ENCODE measurements at places on chromosomes 13 and 19.
A peak's percentile ranks its signal among the peaks of the same experiment; 100 is the strongest.

DNA sequence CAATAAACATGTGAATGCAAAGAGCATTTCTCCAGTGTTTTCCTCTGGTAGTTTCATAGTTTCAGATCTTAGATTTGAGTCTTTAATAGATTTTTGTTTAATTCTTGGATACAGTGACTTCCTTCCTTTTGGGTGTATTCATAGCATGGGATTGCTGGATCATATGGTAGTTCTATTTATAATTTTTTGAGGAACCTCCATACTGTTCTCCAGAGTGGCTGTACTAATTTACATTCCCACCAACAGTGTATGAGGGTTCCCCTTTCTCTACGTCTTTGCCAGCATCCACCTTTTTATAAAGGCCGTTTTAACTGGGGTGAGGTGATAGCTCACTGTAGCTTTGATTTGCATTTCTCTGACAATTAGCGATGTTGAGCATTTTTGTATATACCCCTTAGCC, 9.3 kb upstream of the CALM3 start:
- H3K27me3 ChIP-seq = no peaks in the 10 kb centered on the region
- H3K4me3 ChIP-seq = no peak overlapping the region
- no peaks in the 10 kb centered on the region for H3K36me3 ChIP-seq
- no peak overlapping the region for H3K27ac ChIP-seq
- no peak for DNase-seq

DNA sequence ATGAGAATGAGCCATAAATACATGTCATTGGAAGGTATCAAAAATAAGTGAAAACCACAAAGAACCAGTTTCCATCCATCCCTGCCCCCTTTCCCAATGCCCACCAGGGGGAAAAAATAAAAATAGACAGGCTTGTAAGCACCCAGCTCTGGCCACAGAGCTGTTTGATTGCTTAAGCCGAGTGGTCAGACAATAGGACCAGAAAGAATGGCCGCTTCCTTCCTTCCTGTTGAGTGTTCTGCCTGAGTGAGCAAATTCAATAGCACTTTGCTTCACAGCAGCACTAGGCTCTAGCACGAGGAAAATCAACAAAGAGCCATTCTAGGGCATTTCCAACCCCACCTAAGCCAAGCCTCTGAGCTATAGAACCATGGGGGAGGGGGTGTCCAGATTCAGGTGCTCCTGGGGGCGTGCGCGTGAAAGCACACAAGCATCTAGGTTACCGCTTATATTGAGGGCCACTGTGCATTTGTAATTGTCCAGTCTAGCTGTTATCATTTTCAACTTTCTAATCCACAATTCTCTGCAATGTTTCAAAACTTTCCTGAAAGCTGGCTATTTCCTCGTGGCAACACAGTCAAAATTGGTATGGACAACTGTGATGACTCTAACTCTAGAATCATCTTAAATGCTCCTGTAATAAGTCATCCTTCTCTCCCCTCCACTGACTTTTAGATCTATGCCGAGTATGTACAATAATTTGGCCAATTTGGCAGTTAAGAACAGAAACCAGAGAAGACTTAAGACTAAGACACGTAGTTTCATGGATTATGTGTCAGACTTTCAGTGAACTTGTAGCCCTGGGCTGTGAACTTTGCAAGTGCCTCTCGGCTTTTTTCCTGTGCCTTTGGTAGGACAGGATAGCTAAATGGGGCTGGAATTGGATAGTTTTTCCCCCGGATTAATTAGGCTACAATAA, 64.3 kb downstream of the SPRY2 start:
- H3K36me3 ChIP-seq = no peaks in the 10 kb centered on the region
- H3K4me3 ChIP-seq = no peak overlapping the region
- no peaks in the 10 kb centered on the region for H3K4me1 ChIP-seq

DNA sequence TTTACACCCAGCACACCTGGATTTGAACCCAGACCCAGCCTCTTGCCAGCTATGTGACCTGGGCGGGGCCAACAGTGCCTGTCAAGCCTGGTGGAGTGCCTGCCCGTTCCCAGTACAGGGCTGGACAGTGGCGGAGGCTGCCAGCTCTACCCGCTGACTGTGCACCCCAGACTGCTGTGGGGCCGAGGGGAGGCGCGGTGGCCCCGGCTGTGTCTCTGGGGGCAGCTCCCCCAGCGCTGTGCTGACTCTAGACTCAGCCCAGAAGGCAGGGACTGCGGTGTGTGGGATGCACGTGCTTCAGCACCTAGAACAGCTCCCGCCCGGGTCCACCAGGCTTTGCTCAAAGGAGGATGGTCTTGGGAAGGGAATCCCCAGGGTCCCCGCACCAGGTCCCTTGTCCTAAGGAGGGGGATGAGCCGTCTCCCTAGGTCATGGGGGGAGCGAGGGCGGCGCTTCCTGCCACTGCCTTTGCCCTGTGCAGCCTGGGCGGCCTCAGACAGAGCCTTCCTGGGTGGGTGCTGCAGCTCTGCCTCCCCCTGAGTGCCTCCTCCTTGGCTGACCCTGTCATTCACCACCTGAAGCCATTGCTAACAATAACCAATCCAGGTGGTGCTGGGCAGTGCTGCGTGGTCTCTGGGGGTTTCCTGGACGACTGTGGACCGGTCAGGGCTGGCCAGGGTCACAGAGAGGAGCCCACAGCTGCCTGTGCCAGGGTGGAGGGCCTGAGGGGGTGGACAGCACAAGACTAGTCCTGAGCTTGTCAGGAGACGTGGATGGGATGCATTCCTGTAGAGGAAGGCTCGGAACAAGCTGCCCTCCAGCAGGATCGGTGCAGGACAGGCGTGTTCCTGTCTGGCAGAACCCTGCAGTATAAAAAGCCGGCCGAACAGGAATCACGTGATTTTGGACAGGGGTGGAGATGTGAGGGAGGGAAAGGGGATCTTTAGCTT, 18.6 kb downstream of the TMEM255B start:
- H3K4me3 ChIP-seq = no peak overlapping the region
- H3K27ac ChIP-seq = no peak overlapping the region
- no peaks in the 10 kb centered on the region for H3K36me3 ChIP-seq
- no peaks in the 10 kb centered on the region for H3K4me1 ChIP-seq
- DNase-seq = no peak

GRCh38 chr19:58514564-58515022, 2.8 kb upstream of the SLC27A5 start:
- peak overlapping the region; percentile 93 for H3K4me3 ChIP-seq
- peaks cover 36% of the 10 kb centered on the region for H3K36me3 ChIP-seq
- H3K27me3 ChIP-seq = no peaks in the 10 kb centered on the region
- peaks cover 59% of the 10 kb centered on the region for H3K4me1 ChIP-seq

DNA sequence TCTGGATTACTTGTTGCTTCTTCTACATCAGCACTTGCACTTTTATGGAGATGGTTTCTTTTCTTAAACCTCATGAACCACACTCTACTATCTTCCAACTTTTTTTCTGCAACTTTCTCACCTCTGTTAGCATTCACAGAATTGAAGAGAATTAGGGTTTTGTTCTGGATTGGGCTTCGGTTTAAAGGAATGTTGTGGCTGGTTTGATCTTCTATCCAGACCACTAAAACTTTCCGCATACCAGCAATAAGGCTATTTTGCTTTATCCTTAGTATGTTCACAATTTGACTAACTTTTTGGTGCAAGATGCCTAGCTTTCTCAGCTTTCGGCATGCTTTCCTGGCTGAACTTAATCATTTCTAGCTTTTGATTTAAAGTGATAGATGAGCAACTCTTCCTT, 666.7 kb upstream of the MIR17HG start:
- DNase-seq = no peak
- no peak overlapping the region for H3K4me3 ChIP-seq
- H3K27ac ChIP-seq = no peak overlapping the region
- no peaks in the 10 kb centered on the region for H3K36me3 ChIP-seq

DNA sequence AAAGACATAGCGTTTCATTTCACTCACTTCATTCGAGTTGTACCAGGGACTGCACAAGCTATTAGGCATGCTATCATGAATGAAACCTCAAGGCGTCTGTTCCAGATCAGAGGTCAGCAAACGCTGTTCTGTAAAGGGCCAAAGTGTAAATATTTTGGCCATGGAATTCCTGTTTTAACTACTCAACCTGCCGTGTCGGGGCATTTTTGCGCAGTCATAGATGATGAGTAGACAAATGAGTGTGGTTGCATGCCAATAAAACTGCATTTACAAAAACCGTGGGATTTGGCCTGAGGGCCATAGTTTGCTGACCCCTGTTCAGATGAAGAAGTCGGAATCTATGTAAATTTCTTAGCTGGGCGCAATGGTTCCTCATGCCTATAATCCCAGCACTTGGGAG, 6.5 kb downstream of the INSR start:
- no peaks in the 10 kb centered on the region for H3K36me3 ChIP-seq
- H3K4me3 ChIP-seq = no peak overlapping the region
- H3K27ac ChIP-seq = no peak overlapping the region

- peaks cover 7% of the 10 kb centered on the region for H3K27me3 ChIP-seq
- no peak overlapping the region for H3K4me3 ChIP-seq
- H3K36me3 ChIP-seq = no peaks in the 10 kb centered on the region
- DNase-seq = no peak
- H3K27ac ChIP-seq = no peak overlapping the region
These were observed 25.7 kb upstream of the WASF3 start for GRCh38 chr13:26531742-26532141.

- H3K4me3 ChIP-seq = no peak overlapping the region
- H3K36me3 ChIP-seq = no peaks in the 10 kb centered on the region
- no peaks in the 10 kb centered on the region for H3K27me3 ChIP-seq
- no peak overlapping the region for H3K27ac ChIP-seq
- no peaks in the 10 kb centered on the region for H3K4me1 ChIP-seq
These were observed 16.7 kb upstream of the POSTN start for GRCh38 chr13:37615276-37615675.

- no peaks in the 10 kb centered on the region for H3K27me3 ChIP-seq
- no peaks in the 10 kb centered on the region for H3K36me3 ChIP-seq
- DNase-seq = no peak
- no peak overlapping the region for H3K27ac ChIP-seq
- no peak overlapping the region for H3K4me3 ChIP-seq
These were observed 396.6 kb upstream of the SPRY2 start for GRCh38 chr13:80737513-80737912.

DNA sequence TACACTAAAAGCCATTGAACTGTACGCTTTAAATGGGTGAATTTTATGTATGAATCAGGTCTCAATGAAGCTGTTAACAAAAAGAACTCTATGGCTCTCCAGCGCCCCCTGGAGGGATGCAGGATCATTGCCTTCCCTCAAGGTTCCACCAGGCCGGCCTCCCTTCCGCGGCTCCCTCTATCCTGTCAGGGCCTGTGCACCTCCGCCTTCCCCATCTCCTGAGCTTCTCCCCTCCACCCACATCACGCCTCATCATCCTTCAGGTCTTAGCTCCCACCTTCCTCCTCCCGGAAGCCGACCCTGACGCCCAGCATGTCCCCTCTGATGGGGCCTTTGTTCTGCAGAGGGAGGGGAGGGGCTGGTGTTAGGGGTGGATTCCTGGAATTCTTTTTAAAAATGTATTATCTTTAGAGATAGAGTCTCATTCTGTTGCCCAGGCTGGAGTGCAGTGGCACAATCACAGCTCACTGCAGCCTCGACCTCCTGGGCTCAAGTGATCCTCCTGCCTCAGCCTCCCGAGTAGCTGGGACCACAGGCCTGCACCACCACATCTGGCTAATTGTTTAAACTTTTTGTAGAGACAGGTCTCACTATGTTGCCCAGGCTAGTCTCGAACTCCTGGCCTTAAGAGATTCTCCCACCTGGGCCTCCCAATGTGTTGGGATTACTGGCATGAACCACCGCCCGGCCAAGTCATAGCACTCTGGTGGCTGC, 27.7 kb downstream of the MEIS3 start:
- no peak overlapping the region for H3K4me3 ChIP-seq
- H3K27ac ChIP-seq = no peak overlapping the region
- peak; percentile 57 for DNase-seq
- H3K4me1 ChIP-seq = peaks cover 4% of the 10 kb centered on the region

GRCh38 chr13:42638886-42639285, 64.9 kb downstream of the TNFSF11 start:
- H3K4me3 ChIP-seq = no peak overlapping the region
- H3K36me3 ChIP-seq = no peaks in the 10 kb centered on the region
- peaks cover 14% of the 10 kb centered on the region for H3K27me3 ChIP-seq
- no peak overlapping the region for H3K27ac ChIP-seq
- DNase-seq = no peak

DNA sequence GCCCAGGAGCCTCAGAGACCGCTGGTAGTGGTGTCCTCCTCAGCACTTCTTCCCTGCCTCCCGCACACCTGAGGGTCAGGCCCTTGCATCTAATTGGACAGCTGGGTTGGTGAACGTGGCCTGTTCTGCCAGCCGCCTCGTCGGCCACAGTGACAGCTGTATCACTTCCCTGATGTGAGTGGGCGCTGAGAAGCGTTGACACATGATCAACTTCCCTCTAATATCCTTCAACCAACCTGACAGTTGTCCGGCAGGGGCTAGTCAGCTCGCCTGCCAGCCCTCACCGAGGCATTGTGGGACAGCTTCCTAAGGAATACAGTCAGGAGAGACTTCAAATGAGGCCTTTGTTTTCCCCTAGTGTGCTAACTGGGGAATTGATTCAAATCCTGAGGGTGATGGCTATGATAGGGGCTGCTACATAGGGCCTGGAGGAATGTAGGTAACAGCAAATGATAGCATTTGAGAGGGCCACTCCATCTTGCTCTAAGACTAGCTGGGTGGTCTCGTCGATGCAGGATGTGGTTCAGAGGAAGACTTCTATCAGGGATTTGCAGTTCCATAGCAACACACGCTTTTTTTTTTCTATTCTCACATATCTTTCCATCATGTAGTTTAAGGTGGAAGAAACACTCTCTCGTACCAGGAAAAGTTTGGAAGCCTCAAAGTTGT, 230.8 kb downstream of the TSHZ3 start:
- no peak overlapping the region for H3K4me3 ChIP-seq
- DNase-seq = no peak
- no peaks in the 10 kb centered on the region for H3K27me3 ChIP-seq
- no peaks in the 10 kb centered on the region for H3K36me3 ChIP-seq
- H3K27ac ChIP-seq = no peak overlapping the region
- no peaks in the 10 kb centered on the region for H3K4me1 ChIP-seq

DNA sequence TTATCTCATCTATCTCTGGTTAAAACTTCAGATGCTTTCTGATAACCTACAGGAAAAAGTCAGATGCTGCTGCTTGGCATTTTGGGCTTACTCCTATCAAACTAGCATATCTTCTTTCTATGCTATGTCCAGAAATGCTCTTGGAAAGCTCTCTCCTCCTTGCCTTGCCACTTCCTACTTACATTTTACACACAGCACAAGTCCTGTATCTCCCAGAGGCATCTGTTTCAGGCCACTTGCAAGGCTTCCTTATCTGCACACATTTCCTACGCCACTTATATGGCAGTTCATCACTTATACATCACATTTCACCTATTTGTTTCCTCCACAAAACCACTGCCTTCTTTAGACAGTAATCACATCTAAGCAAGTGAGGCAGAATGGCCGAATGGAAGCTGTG, 220.3 kb downstream of the DNAJC15 start:
- no peak overlapping the region for H3K4me3 ChIP-seq
- no peaks in the 10 kb centered on the region for H3K36me3 ChIP-seq
- no peak for DNase-seq
- H3K27ac ChIP-seq = no peak overlapping the region
- peaks cover 10% of the 10 kb centered on the region for H3K27me3 ChIP-seq
- H3K4me1 ChIP-seq = peaks cover 7% of the 10 kb centered on the region

DNA sequence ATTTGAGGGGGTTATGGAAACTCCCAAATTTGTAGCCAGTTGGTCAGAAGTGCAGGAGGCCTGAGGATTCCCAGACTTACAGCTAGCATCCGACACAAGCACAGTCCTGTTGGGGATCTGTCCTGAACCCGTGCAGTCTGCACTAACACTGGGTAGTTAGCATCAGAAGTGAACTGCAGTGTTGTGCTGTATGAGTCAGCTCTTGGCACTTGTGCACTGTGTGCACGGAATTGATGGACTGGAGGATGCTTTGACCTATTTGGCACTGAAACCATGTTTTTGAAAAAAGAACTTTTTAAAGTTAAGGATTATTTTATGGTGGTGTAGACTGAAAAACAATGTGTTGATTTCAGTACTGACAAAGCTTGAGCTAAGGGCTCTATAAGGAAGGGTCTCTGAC, 279.0 kb downstream of the NHLRC3 start:
- no peak for DNase-seq
- no peaks in the 10 kb centered on the region for H3K4me1 ChIP-seq
- peaks cover 13% of the 10 kb centered on the region for H3K27me3 ChIP-seq
- H3K4me3 ChIP-seq = no peak overlapping the region
- no peaks in the 10 kb centered on the region for H3K36me3 ChIP-seq

Data from stimulated activated naive B cell treated with anti-CD40 and anti-IgM and Interleukin-4, amounts not matched to agents 10 μg/mL and 1 μg/mL and 100 μg/mL, for 72 hours (primary cell).